Mucosa of gallbladder (tissue), 1 donor: ENCODE measurements at places on chromosomes 2 and 18. TPM values are rescaled to one million over a fixed set of nuclear protein-coding genes. Genes with fewer than 3 reads are reported as not detected.

The NOSTRIN gene
- total RNA-seq, result 36.1 TPM

The ATOH8 gene
- total RNA-seq, result 9.0 TPM

The SLC9A4 gene
- 19.9 TPM for total RNA-seq

The TRIM43 gene
- total RNA-seq, result not detected

The SOWAHC gene
- 19.4 TPM for total RNA-seq

The GAL3ST2 gene
- 26.4 TPM for total RNA-seq

The GPBAR1 gene
- total RNA-seq, result 49.3 TPM

The CABLES1 gene
- 14.6 TPM for total RNA-seq

The UGT1A4 gene
- total RNA-seq, result 5.2 TPM

The POMC gene
- total RNA-seq, result 6.8 TPM

The CRYGC gene
- total RNA-seq, result not detected

The GTF2A1L gene
- 6.2 TPM for total RNA-seq

The DSG2 gene
- total RNA-seq, result 103 TPM

The REG3A gene
- total RNA-seq, result 2.9 TPM

The FBLN7 gene
- total RNA-seq, result 2.9 TPM

The KCNJ3 gene
- total RNA-seq, result 5.3 TPM

The CYP26B1 gene
- 2.2 TPM for total RNA-seq

The TOGARAM2 gene
- total RNA-seq, result 3.5 TPM

The FOXD4L1 gene
- 0.17 TPM for total RNA-seq

The ORMDL1 gene
- total RNA-seq, result 41.1 TPM

The CCDC195 gene
- total RNA-seq, result not detected

The PTCD3 gene
- total RNA-seq, result 64.0 TPM

The ANO7 gene
- 2.7 TPM for total RNA-seq

The ANKAR gene
- 9.3 TPM for total RNA-seq

The ST8SIA5 gene
- 0.29 TPM for total RNA-seq

The CNDP1 gene
- 4.0 TPM for total RNA-seq

The SMC6 gene
- total RNA-seq, result 13.9 TPM

The NYAP2 gene
- 0.06 TPM for total RNA-seq

The SERPINB13 gene
- total RNA-seq, result not detected

The SNORC gene
- total RNA-seq, result 7.7 TPM

The C18orf54 gene
- total RNA-seq, result 1.3 TPM

The TMEM163 gene
- 36.1 TPM for total RNA-seq

The CAPN13 gene
- total RNA-seq, result 44.4 TPM

The MAP4K4 gene
- total RNA-seq, result 50.9 TPM

The PID1 gene
- total RNA-seq, result 17.1 TPM

The LOXL3 gene
- 15.9 TPM for total RNA-seq

The RNF144A gene
- 15.4 TPM for total RNA-seq

The MOGAT1 gene
- total RNA-seq, result 102 TPM

The SLC16A14 gene
- total RNA-seq, result 8.8 TPM

The YWHAQ gene
- 250 TPM for total RNA-seq

The PRKAG3 gene
- total RNA-seq, result not detected

The TMX3 gene
- total RNA-seq, result 28.5 TPM
